ENCODE measurements at places on chromosomes 1 and 21.

DNA sequence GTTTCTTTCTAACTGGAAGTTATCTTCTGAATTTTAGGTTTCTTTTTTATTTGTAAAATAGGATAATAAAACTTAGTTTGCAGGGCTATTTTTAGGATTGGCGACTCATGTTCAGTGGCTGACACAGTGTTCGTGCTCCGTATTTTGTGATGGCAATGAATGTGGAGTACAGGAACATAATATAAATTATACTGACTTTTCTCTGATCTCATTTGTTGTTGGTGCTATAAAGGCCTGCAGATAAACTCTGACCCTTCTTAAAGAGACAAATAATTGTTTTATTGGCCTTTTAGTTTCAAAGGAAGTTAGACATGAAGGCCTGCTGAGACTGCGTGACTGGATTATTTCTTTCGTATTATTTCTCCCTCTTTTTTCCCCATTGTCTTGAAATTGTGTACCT, 339.6 kb downstream of the PDE4B start:
- no peak for DNase-seq

GRCh38 chr21:35764077-35764476, 296.2 kb downstream of the SETD4 start:
- no peak for DNase-seq

DNA sequence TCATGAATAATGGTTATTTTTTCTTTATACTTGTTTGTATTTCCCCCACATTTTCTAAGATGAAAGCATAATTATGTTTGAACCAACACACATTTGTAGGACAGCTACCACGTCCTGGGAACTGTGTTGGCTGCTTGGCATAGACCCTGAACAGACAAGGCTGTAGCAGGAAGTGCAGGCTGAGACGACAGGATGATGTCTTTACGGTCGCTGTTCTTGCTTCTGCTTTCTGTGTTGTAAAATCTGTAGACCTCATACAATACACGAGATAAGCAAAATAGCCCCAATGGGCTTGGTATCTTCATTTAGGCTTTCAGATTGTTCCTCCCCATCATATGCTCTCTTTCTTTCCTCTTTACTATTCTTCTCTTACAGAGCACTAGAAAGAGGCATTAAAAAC, 23.3 kb upstream of the OTUD3 start:
- DNase-seq, result no peak

DNA sequence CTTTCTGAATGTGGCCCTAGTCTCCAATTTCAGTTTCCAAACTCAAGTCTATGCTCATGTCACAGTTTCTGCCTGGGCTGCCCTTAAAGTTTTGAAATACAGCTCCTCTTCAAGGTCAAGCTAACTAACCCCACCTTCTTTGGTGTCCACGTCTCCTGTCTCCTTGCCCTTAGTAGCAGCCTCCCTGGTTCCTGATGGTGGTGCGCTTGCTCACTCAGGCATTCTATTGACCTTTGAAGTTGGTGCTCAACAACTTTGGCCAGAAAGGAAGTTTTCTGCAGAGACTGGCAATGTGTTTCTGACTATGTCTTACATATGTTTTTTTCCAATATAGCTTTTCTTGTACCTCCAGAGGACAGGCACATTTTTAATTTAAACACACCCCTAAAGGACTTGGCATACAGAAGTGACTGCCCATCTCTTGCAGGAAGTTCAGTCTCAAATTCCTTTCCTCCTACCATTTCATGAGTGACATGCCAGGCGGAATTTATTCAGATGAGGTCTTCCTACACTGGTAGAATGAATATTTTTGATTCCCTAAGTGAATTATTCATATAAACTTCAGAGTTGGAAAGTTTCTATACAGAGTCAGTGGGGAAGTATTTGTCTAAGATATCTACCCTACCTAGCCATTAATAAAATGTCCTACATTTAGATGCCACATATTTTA, 364.3 kb upstream of the USP24 start:
- no peak for DNase-seq

GRCh38 chr1:201933840-201934430, 12.4 kb downstream of the LMOD1 start:
- no peak for DNase-seq

- no peak for DNase-seq
These were observed 15.1 kb upstream of the RBM8A start for GRCh38 chr1:145942405-145942804.

DNA sequence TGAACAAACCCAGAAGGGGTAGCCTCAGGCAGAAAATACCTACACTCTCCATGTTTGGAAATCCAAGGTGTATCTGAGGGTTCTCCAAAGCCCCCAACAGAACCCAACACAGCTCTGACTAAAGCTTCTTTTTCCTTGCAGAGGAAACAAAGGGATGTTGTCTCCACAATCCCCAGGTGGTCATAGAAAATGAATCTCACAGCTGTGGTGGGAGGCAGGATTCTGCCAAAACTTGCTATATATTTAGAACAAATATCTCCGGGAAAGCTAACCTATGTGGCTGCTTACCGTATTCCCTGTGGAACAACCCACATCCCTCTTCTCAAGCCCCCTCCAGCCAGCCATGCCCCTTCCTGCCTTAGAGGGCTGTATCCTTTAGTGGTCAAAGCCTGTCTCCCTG, 406.1 kb downstream of the PRDM2 start:
- DNase-seq, result no peak

- no peak for DNase-seq
These were observed 45.7 kb downstream of the ALG14 start for GRCh38 chr1:95027046-95027445.

- no peak for DNase-seq
These were observed 31.8 kb downstream of the CLIC6 start for GRCh38 chr21:34700605-34701004.

DNA sequence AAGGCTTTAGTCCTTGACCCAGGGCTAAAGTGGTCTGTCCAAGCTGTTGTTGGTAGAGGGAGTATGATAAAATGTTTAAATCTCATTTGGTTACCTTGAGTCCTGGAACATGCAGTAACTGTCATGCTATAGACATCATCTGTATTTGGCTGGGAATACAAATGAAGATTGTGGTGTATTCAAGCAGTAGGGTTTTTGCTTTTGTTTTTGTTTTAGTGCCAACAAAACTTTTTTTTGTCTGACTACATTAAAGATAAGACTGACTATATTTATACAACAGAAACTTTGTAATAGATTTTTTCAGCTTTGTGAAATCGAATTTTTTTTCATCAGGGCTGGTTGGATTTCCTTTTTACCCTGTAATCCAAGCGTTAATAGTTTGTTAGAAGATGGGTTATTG, 7.4 kb upstream of the SARS1 start:
- DNase-seq, result no peak

GRCh38 chr1:160208557-160209320, 3.6 kb downstream of the PEA15 start:
- DNase-seq, result no peak

DNA sequence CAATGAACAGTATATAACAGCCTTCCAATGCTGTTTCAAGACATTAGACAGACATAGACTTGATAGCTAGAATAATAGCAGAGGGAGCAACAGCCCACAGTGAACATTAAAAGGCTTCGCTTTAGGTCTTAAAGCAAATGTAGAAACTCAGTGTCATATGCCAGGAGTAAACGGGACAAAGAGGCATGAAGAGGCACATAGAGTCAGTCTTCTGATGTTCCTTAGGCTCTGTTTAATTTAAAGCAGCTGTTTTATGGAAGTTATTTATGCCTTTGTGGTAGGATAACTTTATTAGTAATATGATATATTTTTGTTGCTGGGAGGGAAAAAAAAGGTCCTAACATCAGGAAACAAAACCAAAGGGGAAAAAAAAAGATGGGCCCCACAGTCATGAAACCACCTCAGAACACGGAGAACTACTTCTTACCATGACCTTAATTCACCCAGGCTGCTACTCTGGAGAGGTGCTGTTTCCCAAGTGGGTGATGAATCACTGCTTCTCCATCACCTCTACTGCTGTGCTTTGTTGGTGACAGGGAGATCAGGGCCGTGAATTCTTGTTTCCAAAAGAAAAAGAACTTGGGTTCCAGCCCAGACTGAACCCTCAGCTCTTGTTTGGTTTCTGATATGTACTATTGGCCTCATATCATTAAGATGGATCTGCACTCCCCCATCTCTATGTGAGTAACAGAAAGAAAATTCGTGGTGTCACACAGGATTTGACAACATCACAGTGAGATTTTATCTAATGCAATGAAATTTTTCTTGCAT, 616.9 kb downstream of the KIF26B start:
- DNase-seq, result no peak

- DNase-seq, result peak; percentile 78
These were observed 271.5 kb upstream of the BEND5 start for GRCh38 chr1:49048188-49048587.

- DNase-seq, result peak; percentile 70
These were observed 180.3 kb upstream of the DMRTA2 start for GRCh38 chr1:50603274-50604271.

All from NCI-H1694 (cell line).